Fibroblast of lung (primary cell): ENCODE measurements at places on chromosomes 12 and 14.

DNA sequence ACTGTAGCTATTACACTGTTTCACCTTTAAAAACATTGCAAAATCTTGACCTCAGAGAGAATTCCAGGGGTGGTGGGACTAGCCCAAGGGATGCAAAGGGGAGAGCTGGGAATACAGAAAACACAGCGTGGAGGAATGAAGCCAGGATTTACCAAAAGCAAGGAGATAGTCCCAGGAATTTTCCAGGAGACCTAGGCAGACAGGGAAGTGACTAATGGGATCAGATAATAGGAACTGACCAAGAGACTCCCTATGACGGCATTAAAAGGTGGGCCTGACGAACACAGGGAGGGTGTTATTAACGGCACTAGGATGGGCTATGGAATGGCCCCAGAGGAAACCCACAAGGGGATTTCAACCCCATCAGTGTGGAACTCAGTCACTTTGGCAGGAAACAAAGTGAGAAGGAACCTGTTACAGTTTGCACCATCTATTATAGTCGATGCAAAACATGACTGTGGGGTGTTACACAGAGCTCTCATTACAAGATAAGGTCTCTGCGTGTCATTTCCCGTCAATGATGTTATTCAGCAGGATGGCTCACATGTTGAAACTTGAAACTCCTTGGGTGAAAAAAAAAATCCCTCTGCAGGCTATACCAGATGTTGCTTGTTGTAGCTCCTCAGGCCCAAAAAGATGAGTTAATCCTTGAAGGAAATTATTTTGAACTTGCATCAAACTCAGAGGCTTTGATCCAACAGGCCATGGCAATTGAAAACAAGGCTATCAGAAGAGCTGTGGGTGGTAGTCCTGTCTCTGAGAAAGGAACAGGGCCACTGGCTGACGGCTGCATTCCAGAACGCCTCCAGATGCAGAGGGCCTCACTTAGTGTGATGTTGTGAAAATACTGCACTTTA is 58.7 kb downstream of the DRAM1 start:
- DNase-seq: peak; percentile 96

DNA sequence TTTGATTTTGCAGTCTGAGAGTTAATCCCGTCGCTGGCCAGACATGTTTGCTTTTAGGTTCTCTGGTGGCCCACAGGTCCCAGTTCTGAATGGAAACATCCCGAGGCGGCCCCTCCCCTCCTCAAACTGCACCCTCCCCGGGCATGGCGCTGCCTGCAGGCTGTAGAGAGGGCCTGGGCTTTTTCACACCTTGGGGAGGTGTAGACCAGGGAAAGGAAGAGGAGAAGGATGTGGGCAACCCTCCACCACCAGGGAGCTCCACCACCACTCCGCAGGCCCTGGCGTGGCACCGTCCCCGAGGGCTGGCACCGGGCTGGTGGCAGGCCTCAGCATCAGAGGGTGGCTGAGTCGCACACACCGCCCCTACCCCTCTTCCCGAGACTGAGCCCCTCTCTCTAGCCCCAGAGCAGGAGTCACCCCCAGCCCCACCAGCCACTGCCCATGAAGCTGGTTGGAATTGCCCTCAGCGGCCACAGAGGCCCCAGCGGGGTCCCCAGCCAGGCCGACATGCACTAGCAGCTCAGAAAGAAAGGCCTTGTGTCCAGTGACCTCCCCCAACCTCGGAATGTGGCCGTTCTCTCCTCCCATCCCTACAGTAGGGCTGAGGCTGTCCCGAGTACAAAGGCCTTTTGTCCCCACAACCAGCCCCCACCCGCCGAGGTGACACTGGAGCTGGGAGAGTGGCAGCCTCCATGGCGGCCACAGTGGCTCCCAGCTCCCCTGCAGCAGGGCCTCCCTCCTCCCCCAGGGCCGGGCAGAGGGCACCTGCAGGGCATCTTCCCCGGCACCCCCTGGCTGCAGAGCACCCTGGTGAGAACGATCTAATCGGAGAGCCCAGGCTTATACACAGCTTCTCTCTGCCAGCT is 23.5 kb upstream of the INF2 start:
- no peak for DNase-seq

DNA sequence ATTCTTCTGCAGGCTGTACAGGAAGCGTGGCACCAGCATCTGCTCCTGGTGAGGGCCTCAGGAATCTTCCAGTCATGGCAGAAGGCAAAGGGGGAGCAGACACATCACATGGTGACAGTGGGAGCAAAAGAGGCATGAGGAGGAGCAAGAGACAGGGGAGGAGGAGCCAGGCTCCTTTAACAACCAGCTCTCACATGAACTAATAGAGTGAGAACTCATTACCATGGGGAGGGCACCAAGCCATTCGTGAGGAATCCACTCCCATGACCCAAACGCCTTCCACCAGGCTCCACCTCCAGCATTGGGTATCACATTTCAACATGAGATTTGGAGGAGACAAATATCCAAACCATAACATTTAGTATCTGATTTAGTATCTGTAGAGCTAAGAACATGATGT is 14.7 kb upstream of the TRIM9 start:
- no peak for DNase-seq

DNA sequence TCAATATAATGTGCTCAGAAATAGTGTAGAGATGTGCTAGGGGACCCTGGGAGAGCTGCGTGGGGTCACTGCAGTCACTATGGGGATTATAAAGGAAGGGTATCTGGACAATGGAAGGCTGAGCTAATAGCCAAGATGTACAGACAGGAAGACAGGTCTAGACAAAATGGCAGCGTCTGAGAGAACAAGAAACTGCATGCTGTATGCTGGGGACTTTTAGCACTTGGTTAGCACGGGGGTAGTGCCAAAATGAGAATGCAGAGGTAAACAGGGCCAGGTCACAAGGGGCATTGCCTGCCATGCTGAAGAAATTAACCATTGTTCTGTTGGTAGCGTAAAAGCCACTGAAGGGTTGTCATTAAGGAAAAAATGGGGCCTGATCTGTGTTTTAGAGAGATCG is 308.2 kb downstream of the EMP1 start:
- DNase-seq: no peak

DNA sequence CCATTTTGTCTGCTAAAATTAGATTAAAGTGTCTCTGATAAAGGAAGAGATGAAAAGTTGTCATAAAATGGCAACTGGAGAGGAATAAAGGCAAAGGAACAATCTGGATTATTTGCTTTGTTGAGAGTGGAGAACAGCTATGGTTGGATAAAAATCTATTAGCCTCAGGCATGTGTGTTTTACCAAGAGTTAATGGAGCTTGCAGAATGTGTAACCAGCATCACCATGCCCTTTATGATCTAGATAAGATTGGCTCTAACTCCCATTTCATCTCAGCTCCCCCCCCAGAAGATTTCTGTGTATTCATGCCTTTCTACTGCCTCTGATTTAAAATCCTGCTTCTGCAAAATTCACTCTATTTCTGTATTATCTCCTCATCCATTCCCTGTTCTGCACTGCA is 93.8 kb downstream of the GALC start:
- no peak for DNase-seq

DNA sequence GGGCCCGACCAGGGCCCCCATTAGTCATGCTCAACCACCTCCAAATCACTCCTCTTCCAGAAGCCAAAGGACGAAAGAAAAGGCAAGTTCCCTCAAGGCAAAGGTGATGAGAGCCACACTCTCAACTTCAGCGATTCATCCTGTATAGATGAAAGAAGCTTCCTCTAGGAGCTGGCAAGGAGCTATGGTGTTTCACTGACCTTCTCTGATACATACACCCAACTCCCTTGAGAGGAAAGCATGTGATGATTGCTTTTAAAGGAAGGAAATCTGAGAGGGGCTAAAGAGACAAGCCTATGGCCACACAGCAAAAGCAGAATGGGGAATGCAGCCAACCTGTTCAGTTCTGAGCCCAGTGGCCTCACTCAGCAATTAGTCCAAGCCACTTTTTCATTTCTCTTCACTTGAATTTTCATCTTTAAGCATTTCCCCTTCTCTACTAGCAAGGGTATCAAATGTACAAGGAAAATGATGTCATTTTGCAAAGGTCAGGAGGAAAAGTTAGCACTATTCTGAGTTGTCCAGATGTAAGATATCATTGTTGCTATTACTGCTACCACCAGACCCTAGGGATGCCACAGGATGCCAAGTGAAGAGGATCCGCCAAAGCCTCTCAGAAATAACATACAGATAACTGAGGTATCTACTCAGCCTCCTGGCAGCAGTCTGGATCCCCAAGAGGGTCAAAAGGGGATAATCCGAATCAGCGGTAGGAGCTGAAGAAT is 82.5 kb downstream of the MAP3K9 start:
- no peak for DNase-seq

GRCh38 chr12:130519-130918 is 64.0 kb downstream of the IQSEC3 start:
- DNase-seq: no peak

- no peak for DNase-seq
These were observed 353.9 kb downstream of the PCNX1 start for GRCh38 chr14:71261206-71261605.

DNA sequence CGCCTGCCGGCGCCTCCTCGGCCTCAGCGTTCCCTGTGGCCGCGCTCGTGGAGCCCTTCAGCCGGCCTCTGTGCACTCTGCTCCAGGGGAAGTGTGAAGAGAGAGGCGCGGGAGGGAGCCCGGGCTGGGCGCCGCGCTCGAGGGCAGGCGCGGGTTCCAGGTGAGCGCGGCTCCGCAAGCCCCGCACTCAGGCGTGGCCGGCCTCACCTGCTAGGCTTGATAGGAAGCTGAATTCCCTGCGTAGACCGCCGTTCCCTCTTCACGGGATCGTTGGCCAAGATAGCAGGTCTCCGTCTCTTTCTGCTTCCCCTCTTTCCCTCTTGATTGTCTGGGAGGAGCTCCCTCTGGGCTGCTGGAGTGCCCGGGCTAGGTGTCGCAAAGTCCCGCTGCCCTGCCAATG is 89.7 kb downstream of the ASCL4 start:
- DNase-seq: no peak

DNA sequence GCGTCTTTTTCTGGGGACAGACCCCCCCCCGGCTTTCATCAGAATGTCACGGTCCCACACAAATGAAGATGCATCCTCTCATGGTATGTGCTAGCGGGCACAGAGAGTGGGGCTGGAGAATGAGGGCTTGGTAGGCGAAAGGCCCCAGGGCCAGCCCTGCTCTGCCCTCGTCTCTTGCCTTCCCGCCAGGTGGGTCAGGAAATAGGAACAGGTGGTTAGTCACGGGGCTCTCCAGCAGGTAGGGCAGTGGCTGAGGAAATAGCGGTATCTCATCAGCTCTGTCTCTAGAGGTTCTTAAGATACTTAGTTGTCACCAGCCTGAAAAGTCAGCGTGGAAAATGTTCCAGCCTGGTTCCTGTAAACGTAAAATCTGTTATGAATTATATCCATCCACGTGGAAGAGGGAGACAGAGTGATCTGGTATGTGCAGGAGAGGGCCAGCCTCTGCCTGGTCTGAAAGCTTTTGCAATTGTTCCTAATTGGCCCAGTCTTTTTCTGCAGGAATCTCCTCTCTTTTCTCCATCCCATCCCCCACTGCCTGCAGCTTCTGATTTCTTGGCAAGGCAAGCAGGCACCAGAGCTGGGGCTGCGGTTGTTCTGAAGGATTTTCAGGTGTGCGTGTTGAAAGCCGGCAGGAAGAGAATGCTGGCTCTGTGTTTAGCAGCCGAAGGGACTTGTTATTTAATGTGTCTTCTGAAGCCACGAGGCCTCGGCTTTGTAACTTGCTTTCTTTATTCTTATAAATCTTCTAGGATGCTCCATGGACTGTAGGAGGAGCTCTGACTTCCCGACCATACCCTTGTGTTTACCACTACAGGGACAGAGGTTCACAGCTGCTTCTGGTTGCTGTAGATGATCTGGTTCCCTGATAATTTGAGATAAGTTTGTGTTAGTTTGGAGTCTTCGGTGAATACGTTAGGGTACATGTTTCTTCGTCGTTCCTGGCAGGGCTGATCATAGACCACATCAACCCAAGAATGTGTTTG is 131.1 kb downstream of the CACNA1C start:
- DNase-seq: peak; percentile 85

- no peak for DNase-seq
These were observed 1.2 kb downstream of the PXN start for GRCh38 chr12:120264086-120264903.

DNA sequence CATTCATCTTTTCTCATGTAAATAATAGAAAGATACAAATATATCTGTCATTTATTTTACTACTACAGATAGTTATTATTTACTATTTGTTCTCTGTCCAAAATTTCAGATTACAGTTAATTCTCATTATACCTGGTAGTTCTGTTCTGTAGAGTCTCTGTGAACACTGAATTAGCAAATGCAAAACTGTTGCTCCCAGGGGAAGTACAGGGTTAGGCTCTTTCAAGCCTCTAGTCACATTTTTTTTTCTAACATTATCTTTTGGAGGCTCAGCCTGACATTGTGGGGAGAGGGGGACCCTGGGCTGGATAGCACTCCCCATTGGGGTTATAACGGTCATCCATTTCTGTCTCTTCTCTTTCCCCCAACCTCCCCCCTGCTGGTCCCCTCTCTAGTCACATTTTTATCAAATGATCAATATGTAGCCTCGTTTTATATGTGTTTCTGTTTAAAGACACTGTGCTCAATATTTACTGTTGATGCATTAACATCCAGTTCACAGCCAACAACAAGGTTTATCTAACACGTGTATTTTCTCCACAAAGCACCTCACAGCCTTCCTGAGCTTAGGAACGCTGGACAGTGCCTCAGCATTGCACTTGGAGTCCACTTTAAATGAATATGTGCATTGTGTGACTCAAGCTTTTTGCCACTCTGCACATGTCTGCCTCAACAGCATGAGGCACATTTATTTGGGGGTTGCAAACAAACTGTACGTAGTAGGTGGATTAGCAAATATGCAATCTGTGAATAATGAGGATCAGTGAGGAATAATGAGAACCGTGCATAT is 4.7 kb downstream of the SMCO2 start:
- DNase-seq: no peak

- DNase-seq: no peak
These were observed 25.9 kb downstream of the CMKLR1 start for GRCh38 chr12:108313241-108313605.
